ENCODE measurements at places on chromosomes 6 and 20.
A peak's percentile ranks its signal among the peaks of the same experiment; 100 is the strongest.

GRCh38 chr6:2940010-2940850, 31.1 kb downstream of the SERPINB6 start:
- DNase-seq: peak; percentile 90

DNA sequence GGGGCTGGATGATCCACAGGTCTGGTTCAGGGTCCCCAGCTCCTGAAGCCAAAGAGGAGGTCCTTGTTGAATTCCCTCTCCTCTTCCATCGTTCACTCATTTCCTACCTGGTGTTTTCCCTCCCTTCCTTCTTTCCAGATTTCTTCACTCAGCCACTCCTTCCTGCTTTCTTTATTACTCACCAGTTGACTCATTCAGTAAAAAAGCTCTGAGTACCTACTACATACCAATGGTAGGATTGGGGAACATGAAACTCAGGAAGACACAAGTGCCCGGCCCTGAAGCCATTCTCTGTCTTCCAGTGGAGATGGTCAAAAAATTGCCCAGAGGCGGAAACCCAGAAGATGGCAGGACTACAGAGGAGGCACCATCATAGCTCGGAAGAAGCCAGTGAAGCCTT, 11.9 kb upstream of the NSFL1C start:
- DNase-seq: no peak

GRCh38 chr6:37244430-37245310, 12.9 kb upstream of the TBC1D22B start:
- DNase-seq: no peak

GRCh38 chr6:165861226-165861625, 198.2 kb upstream of the PDE10A start:
- DNase-seq: no peak

GRCh38 chr6:107803957-107804356, 20.2 kb downstream of the SCML4 start:
- no peak for DNase-seq

DNA sequence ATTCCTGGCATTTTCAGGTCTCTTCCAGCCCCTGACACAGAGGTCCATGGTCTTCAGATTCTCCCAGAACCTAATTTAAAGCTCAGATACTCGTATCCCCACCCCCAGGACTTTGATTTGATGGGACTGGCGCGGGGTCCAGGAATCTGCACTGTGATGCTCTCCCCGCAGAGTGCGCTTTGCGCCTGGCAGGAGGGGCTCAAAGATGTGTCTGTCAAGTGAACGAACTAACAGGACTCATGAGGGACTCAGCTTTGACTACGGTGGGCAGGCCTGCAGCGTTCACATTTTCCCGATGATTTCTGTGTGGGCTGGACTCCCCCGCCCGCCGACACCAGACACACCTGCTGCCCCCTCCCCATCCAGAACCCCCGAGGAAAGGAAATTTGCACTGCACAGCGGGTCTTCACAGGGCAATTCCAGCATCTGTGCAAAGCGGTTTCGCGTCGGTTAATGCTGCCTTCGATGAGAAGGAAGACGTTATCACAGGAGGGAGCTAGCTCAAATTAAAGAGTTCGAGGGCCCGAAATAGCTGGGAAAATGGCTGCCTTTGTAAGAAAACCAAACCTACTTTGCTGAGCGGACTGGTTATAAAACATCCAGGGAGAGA, 90.2 kb downstream of the ZDHHC14 start:
- DNase-seq: no peak

DNA sequence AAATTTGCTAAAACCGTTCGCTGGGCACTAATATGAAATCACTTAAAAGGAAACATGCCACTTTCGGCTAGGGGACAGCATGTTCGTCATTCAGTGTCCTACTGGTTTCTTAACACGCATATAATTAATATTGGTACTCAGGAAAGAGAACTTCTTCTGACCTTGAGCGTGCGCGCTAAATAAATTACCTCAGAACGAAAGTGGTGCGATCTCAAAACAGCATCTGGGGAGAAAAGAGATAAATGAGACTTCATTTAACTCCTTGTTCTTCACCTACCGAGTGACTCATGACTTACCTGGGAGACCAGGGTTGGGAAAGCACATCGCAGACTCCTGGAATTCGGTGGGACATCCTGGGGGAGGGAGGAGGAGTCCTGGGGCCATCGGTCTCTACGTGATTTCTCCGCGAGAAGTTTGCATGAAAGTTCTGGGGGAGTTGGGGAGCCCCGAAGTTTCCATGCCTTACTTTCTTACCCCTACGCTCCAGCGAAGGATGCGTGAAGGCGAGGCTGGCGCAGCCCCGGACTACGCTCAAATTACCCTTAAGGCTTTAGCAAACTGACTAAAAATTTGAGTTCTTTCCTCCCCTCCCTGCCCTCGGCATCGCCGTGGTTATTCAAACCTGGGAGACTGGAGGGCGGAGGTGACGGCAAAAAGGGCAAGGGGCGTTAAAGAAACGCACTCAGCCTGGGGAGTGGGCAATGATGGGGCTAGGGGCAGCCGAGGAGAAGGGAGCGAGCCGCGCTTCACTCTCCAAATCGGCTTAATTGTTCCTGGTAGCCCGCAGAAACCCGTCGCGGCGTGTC, 1.1 kb upstream of the BEND6 start:
- DNase-seq: peak; percentile 45

DNA sequence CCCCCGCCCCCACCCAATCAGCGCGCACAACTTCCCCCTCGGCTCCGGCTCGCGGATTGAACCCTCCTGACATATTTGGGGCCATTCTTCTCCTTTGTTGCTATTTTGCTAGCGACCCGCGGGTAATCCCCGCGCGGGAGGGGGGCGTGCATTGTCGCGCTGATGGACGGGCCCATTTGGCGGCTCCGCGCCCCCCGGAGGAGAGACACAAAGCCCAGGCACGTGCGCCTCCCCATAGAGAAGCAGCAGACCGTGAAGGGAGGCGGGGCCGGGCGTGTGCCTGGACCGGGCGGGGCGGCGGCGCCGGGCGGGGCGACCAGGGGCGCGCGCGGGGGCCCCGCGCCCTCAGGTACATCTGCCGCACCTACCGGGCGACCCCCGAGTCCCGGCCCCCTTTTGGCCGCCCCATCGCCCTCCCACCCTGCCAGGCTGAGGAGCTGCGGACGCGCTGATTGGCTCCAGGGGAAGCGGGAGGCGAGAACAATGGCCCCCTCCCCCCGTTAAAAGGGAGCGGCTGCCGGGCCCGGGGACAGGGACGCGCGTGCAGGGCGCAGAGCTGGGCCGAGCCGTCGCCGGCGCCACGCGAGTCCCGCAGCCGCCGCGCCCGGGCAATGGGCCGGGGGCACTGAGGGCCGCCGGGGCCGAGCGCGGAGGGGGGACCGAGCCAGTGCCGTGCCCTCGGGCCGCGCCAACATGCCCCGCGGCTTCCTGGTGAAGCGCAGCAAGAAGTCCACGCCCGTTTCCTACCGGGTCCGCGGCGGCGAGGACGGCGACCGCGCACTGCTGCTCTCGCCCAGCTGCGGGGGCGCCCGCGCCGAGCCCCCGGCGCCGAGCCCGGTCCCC, at the start of gene INSM1:
Gene INSM1 (plus strand): TSS at position 530 of the 843 bp plus-strand sequence. CDS start 164 bp downstream, at position 694.
- DNase-seq: peak; percentile 65

DNA sequence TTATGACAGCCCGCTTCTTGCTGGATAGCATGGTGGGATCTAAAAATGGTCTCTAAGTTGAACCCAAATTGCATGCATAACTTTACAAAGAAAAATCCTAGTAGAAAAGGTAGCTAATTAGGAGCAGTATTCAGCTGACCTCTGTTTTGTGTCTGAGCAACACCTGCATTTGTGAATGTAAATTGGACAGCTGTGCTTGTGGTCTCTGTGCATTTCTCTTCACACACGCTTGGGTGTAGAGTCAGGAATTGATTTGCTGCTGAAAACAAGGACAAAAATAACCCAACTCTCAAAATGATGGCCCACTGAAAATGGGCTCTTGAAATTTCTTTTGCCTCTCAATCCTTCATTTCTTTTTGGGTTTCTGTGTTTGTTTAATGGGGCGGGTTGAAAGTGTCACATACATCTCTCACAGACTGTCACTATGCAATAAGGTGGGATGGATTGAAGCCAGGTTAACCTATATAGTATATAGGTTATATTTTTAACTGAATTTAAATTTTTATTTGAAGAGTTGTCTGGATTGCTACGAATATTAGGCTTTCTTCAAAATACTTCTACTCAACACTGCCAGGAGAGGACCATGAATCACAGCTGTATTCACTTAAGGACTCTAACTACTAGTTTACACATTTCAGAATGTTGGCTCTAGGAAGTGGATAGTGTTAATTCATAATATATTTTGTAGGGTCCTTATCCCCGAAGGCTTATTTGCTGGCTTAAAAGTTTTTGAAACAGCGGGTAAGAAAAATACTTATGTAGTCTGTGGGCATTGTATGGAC, 46.5 kb downstream of the SOBP start:
- DNase-seq: no peak

DNA sequence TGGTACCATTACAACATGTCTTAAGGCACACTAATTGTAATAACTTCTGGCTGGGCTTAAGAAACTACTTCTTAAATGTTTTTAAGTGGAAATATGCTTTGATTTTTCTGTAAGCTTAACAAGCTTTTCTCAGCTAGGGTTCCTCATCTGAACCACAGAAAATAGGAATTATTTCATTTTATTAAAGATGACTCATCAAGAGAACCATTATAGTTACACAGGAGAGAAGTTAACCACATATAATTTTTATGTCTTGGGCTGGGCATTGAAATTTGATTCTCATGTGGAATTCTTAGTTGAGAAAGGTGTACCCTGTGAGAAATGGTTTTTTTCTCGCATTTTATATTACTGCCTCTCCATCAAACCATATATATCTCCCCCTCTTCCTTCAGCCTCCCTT, 75.1 kb downstream of the QKI start:
- no peak for DNase-seq

GRCh38 chr6:165562421-165563090, 100.5 kb downstream of the PDE10A start:
- no peak for DNase-seq

- no peak for DNase-seq
These were observed 143.2 kb upstream of the RNF24 start for GRCh38 chr20:4158466-4159050.

- no peak for DNase-seq
These were observed 10.0 kb downstream of the PXDC1 start for GRCh38 chr6:3741477-3741871.

- no peak for DNase-seq
These were observed 363.1 kb upstream of the PTCHD4 start for GRCh38 chr6:48474136-48474535.

DNA sequence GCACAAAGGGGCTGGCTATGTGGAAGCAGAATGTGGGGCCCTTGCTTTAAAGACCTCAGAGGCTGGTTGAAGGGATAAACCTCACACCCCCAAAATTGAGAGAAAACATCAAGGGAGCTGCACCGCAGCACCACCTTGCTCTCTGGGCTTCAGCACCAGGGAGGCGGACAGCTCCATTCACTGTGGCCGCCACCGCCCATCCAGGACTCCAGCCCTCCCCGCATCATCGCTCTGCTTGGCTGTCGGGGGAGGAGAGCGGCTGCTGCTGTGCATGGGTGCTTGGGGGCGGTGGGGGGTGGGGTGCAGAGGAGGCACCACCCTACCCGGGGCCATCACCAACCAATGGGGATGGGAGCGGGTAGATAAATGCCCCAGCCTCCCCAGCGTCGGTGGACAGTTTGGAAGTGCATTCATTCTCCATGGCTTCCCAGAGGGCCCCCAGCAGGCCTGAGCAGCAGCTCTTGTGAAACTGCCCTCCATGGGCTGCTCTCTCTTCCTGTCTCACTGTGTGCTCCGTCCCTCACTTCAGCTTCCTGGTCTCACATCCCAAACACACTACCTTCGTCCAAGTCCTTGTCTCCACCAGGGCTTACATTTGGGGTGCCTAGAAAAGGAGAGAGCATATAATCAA, 75.7 kb upstream of the BHLHE23 start:
- DNase-seq: peak; percentile 81

- peak; percentile 20 for DNase-seq
These were observed 18.2 kb downstream of the GPX5 start for GRCh38 chr6:28543651-28544610.

GRCh38 chr6:15242503-15242902, 3.4 kb upstream of the JARID2 start:
- no peak for DNase-seq

- DNase-seq: no peak
These were observed 177.8 kb downstream of the CDKAL1 start for GRCh38 chr6:20712011-20712410.

DNA sequence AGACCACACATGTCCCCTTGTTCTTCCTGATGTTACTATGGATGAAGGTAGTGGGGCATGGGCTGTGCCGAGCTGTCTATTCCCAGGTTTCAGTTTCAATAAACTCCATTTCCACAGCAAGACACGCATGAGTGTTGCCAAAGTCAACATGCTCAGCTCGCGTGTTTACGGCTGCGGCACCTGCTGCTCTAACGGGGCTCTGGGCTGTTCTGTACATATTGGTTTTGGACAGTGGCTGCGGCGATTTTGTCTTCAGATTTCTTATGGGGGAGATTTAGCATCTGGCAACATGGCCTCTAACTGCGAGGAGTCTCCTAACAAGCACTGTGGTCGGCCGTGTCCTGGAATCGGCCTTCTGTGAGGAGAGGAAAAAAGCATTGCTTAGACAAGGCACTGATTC, 58.6 kb downstream of the TMEM242 start:
- DNase-seq: no peak

DNA sequence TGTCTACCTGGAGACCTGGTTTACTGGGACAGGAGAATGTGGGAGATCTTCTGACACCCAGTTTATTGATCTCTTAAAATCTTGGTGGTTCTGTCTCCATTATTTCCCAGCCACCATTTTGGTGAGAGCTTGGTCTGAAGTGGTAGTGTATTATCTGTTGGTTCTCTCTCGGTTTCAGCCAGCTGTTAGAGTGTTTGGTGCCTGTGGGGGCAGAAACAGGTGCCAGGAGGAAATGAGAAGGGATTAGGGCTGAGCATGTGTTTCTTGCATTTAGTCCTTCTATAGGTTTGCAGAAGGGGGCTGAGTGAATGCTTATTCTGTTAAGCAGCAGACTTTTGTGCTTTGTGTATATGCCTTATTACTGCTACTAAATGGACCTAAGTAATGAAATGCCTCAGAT, 9.6 kb downstream of the JARID2 start:
- DNase-seq: no peak

GRCh38 chr20:59933849-59934585, 580 bp upstream of the SYCP2 start:
- DNase-seq: peak; percentile 93

- no peak for DNase-seq
These were observed 132.7 kb upstream of the IFNGR1 start for GRCh38 chr6:137351890-137352289.

- DNase-seq: no peak
These were observed 3.6 kb downstream of the RPS21 start for GRCh38 chr20:62390317-62391164.

DNA sequence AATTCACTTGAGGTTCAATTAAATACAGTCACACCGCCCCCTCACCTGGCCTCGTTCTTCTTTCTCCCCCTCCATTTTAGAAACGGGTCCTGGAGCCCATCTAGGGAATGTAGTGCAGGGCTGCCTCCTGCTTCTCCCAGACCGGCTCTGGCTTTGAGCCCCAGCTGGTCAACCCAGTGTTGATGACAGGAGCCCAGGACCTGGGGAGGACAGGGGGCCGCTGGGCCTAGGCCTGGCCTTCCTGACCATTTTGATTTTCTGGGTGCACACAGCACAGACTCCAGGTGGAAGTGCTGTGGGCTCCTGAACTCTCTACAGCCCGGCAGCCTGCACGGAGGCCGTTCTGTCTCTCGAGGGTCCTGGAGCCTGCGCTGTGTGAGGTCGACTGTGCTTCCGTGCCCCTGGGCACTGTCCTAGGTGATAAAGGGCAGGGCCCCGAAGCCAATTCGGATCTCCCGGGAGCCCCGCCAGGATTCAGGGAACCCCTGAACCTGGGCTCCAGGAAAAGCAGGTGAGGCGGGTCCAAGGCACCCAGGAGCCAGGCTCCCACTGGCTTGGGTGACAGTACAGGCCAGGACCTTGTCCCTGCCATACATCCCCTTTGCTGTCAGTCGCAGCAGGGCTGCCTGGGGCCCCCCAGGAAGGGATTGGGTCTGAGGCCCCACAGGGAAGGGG, 23.3 kb downstream of the NPEPL1 start:
- DNase-seq: no peak

All from GM20000 (cell line).